ENCODE measurements at places on chromosomes 3 and 15. TPM values are rescaled to one million over a fixed set of nuclear protein-coding genes. Genes with fewer than 3 reads are reported as not detected.

GOLGB1 gene
- total RNA-seq: 45.2 TPM

KLHL6 gene
- under 0.01 TPM for total RNA-seq

GRCh38 chr3:158728061-158728377 is 4.2 kb downstream of the RARRES1 start:
- no peak for DNase-seq

- no peak for DNase-seq
These were observed 4.6 kb upstream of the NIT2 start for GRCh38 chr3:100329800-100330489.

DNA sequence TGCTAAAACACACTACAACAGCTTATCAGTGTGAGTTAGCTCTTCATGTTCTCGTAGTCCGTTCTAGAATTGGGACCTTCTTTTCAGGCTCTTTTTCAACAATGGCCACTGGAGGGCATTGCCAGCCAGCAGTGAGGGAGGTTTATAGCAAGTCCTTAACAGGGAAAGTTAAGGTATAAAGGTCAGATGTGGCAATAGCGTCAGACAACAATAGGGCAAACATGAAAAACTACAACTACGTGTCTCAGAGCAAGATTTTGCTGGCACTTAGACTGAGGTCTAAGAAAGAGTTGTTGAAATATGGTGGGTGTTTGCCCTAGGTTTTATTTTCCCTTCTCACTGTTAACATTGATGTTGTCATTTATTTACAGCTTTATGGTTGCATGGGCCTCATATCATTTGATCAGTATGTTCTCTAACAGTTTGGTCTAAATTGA is 161.4 kb downstream of the GMNC start:
- peak; percentile 80 for DNase-seq

GRCh38 chr3:152564459-152564858 is 270.5 kb upstream of the P2RY1 start:
- DNase-seq: no peak

GRCh38 chr3:123386477-123387040 is 62.3 kb downstream of the ADCY5 start:
- no peak for DNase-seq

DNA sequence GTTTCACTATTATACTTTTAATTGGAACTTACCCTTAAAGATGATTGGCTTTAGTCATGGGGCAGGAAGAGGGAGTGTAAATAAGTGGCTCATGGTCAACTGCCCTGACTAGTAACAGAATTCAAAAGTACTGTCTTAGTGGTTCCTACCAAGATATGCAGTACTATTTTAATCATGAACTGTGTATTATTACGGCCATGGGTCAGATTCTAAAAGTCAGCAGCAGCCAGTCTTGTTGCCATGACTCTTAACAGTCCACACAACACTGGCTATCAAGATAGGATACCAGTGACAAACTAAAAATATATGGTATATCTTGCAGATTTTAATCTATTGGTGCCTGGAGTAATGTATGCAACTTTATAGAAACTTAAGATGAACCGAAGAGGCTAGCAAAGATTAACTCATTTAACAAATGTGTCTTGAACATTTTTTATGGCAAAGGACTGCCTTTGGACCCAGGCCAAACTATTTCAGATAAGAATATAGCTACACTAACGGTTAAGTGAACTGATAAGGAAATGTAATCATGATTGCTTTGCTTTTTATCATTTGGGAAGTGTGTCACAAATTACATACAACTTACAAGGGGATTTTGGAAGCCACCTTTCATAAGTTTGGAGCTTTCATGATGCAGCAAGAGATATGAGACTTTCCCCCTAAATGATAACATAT is 163.7 kb downstream of the TCF12 start:
- DNase-seq: peak; percentile 44

GRCh38 chr15:75193272-75193671 is 8.4 kb upstream of the C15orf39 start:
- no peak for DNase-seq

GOLGA8G gene
- total RNA-seq: not detected

DNA sequence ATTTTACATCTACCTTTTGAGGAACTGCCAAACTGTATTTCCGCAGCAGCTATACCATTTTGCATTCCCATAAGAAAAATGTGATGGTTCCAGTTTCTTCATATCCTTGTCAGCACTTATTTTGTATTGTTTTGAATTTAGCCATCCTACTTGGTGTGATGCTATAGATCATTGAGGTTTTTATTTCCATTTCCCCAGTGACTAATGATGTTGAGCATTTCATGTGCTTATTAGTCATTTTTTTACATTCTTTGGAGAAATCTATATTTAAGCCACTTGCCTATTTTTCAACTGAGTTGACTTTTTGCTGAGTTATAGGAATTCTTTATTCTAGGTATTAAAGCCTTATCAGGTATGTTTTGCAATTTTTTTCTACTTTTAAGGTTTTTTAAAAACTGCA is 347.6 kb upstream of the RARB start:
- DNase-seq: peak; percentile 36

Data from bronchial epithelial cell (primary cell).